ENCODE measurements at places on chromosomes 2 and 18.

- DNase-seq, result no peak
Observed at GRCh38 chr18:33914399-33914798, 310.3 kb downstream of the NOL4 start.

- DNase-seq, result no peak
Observed at GRCh38 chr2:85181844-85182456, 48.8 kb downstream of the TCF7L1 start.

DNA sequence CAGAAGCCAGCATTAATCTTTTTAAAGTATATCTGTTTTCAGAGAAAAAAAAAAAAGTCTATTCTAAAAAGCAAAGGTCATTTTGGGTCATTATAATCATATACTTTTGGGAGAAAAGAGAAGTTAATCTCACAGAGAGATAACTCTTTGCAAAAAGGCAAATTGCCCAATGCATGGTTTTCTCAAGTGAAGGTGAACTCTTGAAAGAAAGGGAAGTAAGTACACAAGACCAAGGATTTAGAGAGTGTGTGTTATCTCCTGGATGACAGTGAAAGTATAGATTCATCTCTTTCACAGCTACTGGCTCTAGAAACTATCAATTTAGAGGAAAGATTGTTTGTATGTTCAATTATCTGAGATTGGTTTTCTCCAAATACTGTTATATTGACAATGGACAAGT is 151.4 kb downstream of the CD8B2 start:
- no peak for DNase-seq

DNA sequence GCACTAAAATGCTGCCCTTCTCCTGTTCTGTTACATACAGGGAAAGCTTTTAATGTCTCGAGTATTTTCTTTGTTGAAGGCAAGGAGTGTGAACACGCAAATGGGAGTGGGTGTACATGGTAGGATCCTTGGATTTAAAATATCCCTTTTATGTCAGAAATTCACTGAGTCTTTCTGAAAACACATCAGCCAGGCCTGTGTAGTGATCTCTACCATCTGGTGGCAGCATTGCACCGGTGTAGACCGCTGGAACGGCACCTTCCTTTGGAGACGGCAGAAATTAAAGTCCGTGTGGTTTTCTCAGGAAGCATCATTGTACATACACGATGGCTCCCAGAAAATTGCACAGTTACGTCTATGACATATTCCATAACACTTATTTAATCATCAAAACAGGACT is 515.8 kb downstream of the GALR1 start:
- DNase-seq, result peak; percentile 6

DNA sequence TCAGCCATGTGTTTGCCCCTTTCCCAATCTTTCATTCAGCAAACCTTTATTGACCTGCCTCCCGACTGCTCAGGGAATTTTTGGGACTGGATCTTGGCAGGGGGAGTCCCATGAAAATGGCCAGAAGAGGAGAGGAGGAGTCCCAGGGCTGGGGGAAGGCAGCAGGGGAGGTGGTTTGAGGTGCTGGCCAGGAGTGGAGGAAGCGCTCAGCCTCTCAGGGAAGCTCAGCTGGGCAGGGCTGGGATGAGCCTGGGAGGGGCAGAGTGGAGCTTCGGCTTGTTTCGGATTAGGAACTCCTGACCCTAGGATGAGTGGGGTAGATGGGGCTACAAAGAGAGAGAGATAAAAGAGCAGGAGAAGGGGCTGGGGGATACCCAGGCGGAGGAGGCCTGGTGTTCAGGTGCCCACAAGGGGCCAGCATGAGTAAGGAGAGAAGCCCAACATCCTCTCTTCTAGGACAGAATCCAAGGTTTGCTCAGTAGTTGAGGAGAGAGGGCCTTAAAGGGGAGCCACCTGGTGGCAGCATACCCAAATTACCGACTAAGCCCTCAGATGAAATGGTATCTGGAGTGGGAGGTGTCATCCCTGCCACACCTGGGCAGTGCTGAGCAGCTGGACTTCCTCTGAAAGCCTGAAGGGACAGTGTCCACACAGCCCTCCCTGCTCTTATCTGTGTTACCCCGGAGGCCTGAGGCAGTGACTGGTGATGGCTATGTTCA is 91.1 kb downstream of the INHBB start:
- DNase-seq, result no peak
